Brain (organoid and tissue), 16 donors: ENCODE measurements at places on chromosomes 5 and 9. TPM values are rescaled to one million over a fixed set of nuclear protein-coding genes. Genes with fewer than 3 reads are reported as not detected.
A peak's percentile ranks its signal among the peaks of the same experiment; 100 is the strongest.

GRCh38 chr9:4927701-4928100, 57.4 kb upstream of the JAK2 start:
- DNase-seq: no peak

DNA sequence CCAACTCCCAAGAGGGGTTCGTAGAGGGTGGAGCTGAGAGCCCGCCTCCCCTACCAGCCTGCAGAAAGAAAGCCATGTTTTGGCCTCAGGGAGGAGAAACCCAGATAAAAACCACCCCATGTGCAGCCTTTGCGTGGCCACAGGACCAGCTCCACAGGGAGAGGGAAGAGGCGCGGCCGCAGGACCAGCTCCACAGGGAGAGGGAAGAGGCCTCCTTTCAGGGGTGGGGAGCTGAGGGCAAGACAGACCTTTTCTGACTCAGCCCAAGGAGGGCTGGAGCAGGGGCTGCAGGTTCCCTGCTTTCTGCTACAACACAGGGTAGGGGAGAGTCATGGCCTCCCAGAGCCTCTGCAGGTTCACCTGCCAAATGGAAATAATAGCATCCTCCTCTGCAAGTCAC, 37.6 kb upstream of the KCNMB1 start:
- no peak for DNase-seq

DNA sequence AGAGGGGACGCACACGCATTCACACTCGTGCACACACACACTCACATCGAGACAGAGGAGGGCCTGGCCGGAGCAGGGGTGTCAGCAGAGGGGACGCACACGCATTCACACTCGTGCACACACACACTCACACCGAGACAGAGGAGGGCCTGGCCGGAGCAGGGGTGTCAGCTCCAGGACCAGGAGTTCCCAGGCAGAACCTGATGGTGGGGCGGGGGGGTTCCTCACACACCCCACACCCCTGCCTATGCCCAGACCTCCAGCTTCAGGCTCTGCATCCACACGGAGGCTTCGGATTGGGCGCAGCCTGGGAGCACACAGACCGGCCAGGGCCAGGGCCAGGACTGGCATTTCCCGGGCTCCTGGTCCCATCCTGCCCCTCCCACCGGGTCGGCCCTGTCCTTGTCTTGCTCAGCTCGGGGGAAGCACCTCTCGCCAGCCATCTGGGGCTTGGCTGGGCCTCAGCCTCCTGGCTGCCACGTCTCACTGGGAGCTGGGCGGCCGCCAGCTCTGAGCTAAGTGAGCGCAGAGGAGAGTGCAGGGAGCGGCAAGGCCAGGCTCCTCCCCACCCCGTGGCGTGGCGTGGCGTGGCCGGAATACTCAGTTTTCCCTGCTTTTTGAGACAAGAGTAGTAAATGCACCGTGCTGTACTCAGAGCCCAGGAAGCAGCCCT, 31.3 kb downstream of the ADAMTS2 start:
- peak; percentile 92 for DNase-seq

- no peak for DNase-seq
These were observed 7.9 kb downstream of the SNCAIP start for GRCh38 chr5:122319897-122320296.

GRCh38 chr5:42951293-42951840, 88.8 kb downstream of the ANXA2R start:
- DNase-seq: peak; percentile 68

- no peak for DNase-seq
These were observed 250.3 kb upstream of the SEMA6A start for GRCh38 chr5:116824751-116825438.

DNA sequence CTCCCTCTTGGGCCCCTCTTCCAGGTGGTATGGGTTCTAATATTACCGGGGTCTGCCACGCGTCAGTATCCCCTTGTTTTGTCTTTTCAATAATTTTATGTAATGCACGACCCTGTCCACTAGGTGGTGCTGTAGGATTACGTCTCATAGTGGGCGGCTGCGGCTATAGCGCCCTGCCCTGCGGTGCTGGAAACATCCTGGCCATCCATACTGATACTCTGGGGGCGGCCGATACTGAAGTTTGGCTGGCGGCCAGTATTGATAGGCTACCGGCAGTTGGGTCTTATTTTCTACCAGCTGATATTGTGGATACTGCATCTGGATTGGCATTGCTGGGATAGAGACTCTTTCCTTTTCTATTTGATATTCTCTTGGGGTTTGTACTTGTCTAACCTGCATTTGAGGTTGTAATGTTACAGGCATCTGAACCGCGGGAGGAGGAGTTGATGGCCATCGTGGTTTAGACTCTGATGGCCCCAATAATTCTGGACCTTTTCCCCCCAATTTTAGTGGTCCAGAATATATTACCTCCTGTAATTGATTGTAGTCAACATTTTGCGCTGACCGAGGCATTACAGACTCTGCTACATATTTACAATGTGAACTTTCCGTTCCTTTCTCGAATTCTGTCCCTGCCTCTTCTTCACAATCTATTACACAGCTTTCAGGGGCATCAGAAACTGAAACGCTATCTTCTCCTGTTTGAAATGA, 3.3 kb upstream of the TMEM141 start:
- DNase-seq: peak; percentile 94

CTSV gene
- 19.0 TPM for polyA plus RNA-seq

CA9 gene
- polyA plus RNA-seq: 3.7 TPM

PRSS3 gene
- 22.2 TPM for polyA plus RNA-seq

DENND4C gene
- polyA plus RNA-seq: 16.0 TPM

SAXO1 gene
- not detected for polyA plus RNA-seq

DNA sequence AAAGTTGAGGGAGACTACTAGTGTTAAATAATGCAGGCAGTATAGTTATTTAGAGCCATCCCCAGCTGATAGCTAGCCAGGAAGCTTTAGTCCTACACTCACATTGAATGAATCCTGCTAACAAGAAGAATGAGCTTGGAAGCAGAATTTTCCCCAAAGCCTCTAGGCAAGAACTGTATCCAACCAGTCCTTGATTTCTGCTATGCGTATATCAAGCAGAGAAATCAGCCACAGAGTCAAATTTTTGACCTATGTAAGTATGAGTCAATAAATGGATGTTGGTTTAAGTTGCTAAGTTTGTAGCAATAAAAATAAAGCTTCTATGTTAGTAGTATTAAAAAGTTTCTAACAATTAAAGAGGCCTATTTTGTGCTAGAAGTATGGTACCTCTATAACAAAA, 672.1 kb upstream of the CHD1 start:
- DNase-seq: no peak

GRCh38 chr5:17355586-17356346, 138.3 kb downstream of the BASP1 start:
- DNase-seq: no peak

ARHGEF37 gene
- 12.7 TPM for polyA plus RNA-seq

DNA sequence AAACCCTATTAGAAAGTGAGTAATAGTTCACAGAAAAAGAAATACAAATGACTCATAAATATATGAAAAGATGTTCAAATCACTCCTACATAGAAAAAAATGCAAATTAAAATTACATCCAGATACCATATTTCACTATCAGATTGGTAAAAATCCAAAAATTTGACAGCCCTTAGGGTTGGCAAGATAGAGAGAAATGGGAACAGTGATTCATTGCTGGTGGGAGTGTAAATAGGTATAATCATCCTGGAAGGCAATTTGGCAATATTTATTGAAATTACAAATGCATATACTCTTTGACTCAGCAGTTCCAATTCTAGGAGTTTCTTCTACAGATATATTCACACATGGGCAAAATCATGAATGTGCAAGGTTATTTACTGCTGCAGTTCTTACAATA, 273.5 kb downstream of the NR2F1-AS1 start:
- no peak for DNase-seq

DNA sequence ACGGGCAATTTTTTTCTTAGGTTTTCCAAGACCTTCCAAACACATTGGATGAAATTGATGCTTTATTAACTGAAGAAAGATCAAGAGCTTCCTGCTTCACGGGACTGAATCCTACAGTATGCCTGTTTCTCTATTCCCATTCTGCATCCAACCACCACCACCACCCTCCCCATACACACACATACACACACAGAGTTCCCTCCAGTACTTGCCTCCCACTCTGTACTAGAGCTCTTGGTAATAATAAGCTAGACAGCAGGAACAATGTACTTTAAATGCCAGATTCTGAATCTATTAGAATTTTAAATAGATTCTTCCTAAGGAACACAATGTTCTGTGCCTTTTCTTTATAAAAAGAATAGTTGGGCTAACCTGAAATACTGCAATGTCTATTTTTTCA, 67.4 kb downstream of the KLF9 start:
- DNase-seq: peak; percentile 5

DNA sequence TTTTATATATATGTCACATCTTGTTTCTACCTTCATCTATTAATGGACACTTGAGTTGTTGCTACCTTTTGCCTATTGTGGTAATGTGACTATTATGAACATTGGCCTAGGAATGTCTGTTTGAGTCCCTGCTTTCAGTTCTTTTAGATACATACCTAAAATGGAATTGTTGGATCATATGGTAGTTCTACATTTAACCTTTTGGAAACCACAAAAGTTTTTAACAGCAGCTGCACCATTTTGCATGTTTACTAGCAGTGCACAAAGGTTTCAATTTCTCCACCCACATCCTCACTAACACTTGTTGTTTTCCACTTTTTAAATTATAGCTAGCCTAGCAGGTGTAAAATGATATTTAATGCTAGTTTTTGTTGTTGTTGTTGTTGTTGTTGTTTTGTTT, 88.4 kb downstream of the GALNT10 start:
- DNase-seq: no peak

DNA sequence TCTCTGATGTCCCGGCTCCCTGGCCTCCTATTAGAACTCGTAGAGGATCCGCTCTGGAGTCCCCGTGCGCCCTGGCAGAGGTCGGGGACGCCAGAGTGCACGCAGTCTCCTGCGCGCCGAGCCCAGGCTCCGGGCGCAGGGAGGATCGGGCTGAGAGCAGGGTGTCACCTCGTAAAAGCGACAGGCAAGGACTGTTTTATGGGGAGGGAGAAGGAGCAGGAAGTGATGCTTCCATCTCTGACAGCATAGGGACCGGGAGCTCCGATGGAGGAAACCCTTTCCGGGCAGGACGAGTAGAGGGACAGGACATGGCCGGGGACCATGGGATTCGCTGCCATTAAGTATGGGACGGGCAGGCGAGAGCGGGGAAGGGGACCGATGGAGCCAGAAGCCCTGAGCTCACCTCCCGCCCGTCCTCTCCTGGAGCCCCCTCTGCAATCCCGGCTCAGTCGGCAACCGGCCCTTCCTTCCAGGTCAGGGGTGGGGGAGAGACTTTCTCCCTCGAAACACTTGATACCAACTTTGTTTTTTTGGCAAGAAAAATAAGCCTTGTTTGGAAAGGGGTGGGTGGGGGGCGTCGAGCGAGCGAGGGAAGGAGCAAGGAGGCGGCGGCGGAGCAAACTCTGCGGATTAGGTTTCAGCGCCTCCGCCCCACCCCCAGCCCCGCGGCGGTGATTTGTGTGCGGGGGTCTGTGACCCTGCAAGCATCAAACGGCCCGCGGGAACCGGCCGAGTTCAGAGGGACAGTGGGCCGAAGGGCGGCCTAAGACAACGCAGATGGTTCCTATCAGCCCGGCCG, 12.6 kb downstream of the LMX1B start:
- DNase-seq: no peak

ATOX1 gene
- 168 TPM for polyA plus RNA-seq

- no peak for DNase-seq
These were observed 64.2 kb downstream of the FGF18 start for GRCh38 chr5:171483551-171484135.

- no peak for DNase-seq
These were observed 56.0 kb upstream of the GALNT10 start for GRCh38 chr5:154134499-154134898.

DNA sequence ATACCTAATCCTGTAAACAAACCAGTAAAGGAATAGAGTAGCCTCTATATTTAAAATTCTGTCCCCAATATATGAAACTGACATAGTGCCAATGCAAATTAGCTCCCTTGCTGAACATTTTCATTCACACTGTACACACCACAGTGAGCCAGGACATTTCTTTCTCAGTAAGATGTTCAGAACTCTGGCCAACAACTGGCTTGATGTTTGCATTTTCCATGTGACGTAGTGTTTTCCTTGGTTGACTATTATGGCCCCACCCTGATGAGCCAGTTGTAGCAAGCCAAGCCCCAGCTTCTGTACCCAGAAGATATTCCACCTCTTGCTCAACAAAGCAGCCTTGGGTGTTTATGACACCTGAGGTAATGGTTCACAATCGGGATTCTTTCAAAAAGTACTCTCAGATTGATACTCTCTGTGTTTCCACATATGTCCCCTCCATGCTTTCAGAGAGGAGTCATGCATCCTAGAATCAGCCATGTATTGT, 17.7 kb upstream of the ANXA1 start:
- DNase-seq: peak; percentile 13

PCDHB16 gene
- polyA plus RNA-seq: 20.5 TPM

DNA sequence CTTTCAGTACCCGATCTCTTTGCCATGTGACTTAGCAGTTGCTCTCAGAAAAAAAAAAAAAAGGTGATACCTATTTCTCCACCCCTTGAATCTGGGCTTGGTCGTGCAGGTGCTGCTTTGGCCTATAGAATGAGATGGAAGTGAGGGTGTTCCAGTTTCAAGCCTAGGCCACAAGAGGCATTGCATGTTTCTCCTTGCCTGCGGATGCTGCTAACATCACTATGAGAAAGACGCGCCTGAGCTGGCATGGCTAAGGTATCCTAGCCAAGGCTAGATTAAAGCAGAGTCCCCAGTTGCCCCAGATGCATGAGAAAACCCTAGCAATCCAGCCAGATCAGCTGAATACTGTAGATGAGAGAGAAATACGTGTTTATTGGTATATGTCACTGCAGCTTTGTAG, 14.7 kb upstream of the CSF1R start:
- DNase-seq: no peak

ELP1 gene
- 31.3 TPM for polyA plus RNA-seq

LCN6 gene
- not detected for polyA plus RNA-seq

GPR150 gene
- polyA plus RNA-seq: 1.4 TPM

- DNase-seq: no peak
These were observed 177.0 kb upstream of the PTGER4 start for GRCh38 chr5:40502736-40503135.

IFNK gene
- not detected for polyA plus RNA-seq
